Stimulated activated naive CD4-positive, alpha-beta T cell treated with Interleukin-2 at 50 U/mL for 16 hours (primary cell): ENCODE measurements at places on chromosomes 4 and X.
A peak's percentile ranks its signal among the peaks of the same experiment; 100 is the strongest.

- no peak for DNase-seq
These were observed 357.1 kb upstream of the NOCT start for GRCh38 chr4:138658518-138658917.

DNA sequence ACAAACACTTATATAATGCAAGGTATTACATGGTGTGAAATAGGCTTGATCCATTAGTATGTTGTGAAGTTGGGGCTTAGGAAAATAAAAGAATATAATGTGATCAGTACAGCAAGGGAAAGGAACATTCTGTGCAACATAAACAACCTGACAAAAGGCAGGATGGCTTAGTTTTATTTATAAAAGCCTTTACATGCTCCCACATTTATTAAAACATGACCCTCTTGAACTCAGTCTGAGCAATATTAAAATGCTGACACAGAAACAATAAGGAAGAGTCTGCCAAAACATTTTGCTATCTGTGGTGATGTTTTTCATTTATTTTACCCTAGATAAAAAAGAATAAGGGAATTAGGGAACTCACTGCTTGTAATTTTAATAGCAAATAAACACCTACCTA is 519.7 kb downstream of the PCDH7 start:
- DNase-seq, result no peak

DNA sequence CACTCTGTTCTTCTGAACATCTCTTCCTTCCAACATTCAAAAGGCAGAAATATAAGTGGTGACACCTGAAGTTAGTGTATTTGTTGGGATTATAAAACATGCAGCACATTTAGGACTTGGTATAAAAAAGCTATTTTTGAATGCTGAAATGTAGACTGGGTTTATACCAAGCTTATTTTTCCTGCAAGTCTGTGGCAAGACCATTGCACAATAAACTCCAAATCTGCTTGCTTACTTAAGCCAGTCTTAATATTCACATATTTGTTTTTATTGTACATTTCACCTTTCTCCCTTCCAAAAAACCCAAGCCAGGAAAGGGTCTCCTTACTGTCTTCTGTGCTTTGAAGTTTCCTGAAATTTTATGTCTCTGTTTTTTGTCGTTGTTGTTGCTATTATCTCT is 63.7 kb downstream of the FHIP1A start:
- DNase-seq, result no peak

DNA sequence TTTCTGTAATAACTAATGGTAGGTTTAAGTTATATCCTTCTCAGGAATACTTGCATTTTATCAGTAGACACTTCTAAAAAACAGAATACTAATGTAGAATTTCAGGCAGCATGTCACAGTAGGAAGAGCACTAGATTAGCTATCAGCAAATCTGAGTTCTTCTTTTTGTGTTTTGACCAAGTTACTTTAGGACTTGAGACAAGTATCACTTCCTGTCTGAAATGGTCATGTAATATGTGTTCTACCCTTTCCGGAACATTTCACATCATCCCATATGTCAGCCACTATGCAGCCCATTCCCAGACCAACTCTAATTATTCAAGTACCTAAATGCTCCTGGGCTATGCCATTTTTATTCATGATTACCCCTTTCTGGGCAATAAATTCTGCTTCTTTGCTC is 401.8 kb upstream of the RPS6KA3 start:
- no peak for DNase-seq

DNA sequence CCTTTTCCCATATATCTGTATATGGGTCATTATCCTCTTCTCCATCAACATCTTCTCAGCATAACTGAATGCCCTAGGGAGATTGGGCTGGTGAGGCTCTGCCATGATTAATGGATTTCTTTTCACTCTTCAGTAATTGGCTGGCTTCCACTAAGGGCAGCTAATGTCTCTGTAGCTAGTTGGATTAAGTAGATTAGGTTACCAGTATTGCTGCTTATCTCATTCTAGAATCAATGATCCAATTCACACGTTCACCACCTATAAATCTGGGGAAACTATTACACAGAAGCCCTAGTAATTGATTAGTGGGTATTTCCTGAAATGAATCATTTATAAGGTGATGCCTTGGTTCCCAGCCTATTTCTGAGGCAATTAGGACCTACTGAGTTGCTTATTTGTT is 94.8 kb downstream of the KDR start:
- DNase-seq, result no peak

DNA sequence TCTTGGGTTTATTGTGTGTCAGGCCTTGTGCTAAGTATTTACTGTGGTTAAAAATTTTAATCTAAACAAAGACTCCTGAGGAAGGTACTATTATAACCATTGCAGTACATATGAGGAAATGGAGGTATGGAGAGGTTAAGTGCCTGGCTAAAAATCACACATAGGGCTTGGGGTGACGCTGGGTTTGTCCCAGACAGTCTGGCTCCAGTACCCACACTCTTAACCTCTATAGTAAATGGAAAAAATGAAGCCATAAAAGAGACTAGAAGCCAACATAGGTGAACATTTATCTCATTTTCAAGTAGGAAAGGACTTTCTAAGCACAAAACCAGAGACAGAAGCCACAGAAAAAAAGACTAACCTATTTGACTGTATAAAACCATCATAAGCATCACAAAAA is 1.9 kb downstream of the FOXP3 start:
- DNase-seq, result no peak

- no peak for DNase-seq
These were observed 460.2 kb downstream of the GABRG1 start for GRCh38 chr4:45663628-45664081.

DNA sequence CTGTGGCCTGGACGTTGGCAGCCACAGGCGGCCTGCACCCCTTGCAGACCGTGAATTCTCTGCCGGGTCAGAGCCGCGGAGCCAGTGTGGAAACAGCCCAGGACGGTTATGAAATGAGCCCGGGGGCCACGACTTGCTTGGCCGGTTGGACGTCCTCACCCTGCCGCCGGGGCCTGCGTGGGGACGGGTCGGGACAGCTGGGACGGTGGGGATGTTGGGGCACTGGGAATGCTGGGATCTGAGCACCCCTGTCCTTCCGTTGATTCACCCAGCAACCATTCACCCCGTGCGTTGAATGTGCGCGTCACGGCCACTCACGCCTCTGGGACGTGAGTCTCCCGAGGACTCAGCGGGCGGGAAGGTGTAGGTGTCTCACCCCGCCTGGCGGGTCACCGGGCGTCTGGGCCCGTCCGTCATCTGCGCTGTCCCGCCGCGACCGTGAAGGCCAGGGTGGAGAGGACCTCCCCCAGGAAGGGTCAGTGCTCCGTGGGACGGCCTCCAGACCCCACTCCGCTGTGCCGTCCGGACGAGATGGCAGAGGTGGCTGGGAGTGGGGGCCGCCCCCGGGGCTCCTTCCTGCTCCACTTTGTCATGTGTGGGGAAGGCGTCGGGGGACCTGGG is 4.5 kb upstream of the PLCXD1 start:
- DNase-seq, result no peak

DNA sequence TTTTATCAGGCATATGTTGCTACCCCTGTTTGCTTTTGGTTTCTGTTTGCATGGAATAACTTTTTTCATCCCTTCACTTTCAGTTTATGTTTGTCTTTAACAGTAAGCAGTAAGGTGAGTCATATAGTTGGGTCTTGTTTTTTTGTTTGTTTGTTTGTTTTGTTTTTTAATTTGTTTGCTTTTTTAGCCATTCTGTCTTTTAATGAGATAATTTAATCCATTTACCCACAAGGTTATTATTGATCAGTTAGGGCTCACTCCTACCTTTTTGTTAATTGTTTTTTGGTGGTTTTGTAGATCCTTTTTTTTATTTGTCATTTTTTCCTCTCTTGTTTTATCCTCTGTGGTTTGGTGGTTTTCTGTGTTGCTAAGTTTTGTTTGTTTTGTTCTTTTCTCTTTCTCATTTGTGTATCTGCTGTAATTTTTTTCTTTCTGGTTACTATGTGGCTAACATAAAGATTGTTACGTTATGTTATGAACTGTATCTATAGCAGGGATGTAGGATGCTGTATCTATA is 379.5 kb upstream of the MAD2L1 start:
- no peak for DNase-seq

DNA sequence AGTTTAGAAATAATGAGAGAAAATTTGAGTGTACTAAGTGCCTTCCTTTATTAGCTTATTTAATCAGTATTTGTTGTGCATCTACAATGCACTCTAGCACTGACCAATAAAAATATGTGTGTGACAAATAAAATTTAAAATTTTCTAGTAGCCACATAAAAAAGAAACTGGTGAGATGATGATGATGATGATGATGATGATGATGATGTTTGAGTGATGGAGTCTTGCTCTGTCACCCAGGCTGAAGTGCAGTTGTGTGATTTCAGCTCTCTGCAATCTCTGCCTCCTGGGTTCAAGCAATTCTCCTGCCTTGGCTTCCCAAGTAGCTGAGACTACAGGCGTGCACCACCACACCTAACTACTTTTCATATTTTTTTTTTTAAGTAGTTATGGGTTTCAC is 110.2 kb downstream of the RNF150 start:
- no peak for DNase-seq

DNA sequence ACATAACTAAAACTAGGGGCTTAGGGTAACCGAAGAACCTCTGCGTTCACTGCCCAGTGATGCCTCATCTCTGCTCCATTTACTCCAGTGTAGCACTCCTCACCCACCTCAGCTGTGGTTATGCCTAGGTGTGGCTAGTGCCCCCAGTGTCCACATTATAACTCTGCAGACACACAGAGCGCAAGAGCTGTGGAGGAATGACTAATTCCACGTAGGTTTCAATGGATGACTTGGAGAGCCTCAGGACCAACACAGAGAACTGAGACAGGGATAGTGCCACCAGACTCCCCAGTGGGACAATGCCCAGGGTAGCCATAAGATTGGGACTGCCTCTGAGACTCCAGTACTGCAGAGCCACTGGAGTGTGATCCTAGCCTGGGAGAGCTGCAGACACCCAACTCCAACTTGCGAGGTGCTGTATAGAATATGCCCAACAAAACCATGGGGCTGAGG is 542.4 kb upstream of the DIPK2B start:
- no peak for DNase-seq

DNA sequence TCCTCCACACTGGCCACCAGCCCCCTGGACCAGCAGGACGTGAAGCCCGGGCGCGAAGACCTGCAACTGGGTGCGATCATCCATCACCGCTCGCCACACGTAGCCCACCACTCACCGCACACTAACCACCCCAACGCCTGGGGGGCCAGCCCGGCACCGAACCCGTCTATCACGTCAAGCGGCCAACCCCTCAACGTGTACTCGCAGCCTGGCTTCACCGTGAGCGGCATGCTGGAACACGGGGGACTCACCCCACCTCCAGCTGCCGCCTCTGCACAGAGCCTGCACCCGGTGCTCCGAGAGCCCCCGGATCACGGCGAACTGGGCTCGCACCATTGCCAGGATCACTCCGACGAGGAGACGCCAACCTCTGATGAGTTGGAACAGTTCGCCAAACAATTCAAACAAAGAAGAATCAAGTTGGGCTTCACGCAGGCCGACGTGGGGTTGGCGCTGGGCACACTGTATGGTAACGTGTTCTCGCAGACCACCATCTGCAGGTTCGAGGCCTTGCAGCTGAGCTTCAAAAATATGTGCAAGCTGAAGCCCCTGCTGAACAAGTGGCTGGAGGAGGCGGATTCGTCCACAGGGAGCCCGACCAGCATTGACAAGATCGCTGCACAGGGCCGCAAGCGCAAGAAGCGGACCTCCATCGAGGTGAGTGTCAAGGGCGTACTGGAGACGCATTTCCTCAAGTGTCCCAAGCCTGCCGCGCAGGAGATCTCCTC is 600 bp downstream of the POU3F4 start:
- no peak for DNase-seq

DNA sequence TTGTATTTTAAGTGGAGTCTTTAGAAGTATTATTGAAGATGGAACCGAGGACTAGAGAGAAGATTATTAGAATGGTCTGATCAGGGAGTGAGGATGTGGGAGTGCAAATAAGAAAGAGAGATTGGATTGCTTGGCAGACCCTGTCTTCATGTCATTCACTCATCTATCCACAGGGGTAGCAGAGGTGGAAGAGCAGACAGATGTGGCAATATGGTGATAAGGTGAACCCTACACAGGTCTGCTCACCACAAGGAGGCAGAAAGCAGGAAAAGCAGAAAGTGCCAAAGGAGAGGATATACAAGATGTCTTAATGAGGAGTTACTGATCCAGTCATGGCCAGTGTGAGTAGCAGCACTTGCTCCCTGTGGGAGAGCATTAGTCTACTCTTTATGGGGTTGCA is 129.4 kb downstream of the MAGEE2 start:
- DNase-seq, result no peak

DNA sequence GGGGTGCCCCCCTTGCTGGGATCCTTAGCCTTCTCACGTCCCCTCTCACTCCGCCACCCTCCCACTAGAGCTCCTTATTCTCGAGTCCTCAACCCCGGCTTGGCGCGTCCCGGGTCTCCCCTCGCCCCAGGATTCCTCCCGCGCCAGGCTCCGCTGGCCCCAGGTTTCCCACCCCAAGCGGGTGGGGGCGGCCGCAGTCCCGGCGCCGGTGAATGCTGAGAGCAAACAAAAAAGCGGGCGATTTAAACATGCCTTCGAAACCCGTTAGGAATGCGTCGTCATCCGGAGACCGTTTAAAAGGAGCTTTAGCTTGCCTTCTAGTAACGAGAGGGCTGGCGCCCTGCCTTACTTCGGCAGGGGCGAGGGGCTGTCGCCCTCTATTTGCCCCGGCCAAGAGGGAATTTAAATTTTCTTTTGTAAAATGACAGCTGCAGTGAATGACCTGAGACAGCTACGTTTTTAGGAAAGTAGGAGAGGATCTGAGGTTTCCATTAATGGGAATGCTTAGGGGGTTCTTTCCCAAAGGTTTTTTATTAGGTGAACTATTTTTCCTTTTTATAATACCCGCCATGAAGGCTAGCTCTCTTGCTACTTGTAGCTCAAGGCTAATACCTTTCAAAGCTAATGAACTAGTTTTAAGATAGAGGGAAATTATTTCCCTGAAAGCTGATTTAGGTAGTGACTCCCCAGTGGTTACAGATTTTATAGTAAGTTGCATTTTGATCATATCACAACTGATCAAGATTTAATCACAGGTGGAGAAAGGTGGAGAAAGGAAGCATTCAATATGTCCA is 3.1 kb downstream of the JADE1 start:
- peak; percentile 53 for DNase-seq

- DNase-seq, result no peak
These were observed 1153.8 kb downstream of the STIM2 start for GRCh38 chr4:28014469-28014868.

- no peak for DNase-seq
These were observed 9.6 kb upstream of the KLHL8 start for GRCh38 chr4:87229979-87230378.

DNA sequence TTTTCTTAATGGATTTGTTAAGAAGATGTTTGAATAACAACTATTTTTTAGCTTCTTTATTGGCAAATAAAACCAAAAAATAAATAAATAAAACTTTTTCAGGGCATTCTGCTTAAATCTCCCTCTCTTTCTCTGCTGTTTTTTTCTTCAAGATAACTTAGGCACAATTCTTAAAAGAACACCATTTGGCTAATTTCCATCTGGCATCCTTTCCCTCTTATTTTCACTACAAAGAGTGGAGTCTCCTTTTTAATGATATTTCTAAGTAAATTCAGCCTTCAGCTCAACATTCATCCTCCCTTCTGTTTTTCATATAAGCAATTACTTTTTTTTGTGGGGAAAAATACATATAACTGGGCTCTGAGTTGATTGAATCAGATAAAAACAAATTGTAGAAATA is 88.1 kb downstream of the PCDH7 start:
- DNase-seq, result no peak
